Activated naive CD4-positive, alpha-beta T cell (primary cell): ENCODE measurements at places on chromosomes 7 and 10.

DNA sequence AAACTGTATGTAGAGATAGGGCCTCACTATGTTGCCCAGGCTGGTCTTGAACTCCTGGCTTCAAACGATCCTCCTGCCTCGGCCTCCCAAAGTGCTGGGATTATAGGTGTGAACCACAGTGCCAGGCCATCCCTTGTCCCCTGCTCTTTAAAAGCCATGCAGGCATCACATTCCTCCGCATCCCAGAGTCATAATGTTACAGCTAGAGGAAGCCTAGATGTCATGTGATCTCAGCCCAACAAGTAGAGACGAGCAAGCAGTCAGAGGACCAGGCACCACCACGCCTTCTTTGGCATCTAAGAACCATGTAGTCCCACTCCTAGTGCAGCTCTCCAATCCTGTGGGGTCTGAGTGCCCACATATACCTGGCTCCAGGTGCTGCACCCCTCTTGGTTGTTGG, 13.1 kb downstream of the PODXL start:
- DNase-seq = no peak

- no peak for DNase-seq
Observed at GRCh38 chr7:140639366-140640053, 1.1 kb downstream of the DENND2A start.

DNA sequence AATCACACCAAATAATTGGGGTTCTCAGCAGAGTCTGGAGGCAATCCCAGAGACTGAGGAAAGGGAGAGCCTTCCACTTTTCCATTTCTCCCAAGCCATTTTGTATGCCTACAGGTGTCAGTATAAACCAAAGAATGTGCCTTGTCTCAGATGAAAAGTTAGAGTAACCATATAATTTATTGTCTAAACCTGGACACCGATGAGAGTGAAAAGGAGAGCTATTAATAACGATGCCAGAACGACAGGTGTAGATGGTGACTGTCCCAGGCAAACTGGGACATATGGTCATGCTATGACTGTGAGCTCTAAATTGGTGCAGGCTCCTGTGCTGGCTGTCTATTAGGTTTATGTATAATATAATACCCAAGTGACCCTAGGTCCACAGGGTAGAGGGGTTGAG, 219.6 kb downstream of the ARHGAP12 start:
- no peak for DNase-seq

DNA sequence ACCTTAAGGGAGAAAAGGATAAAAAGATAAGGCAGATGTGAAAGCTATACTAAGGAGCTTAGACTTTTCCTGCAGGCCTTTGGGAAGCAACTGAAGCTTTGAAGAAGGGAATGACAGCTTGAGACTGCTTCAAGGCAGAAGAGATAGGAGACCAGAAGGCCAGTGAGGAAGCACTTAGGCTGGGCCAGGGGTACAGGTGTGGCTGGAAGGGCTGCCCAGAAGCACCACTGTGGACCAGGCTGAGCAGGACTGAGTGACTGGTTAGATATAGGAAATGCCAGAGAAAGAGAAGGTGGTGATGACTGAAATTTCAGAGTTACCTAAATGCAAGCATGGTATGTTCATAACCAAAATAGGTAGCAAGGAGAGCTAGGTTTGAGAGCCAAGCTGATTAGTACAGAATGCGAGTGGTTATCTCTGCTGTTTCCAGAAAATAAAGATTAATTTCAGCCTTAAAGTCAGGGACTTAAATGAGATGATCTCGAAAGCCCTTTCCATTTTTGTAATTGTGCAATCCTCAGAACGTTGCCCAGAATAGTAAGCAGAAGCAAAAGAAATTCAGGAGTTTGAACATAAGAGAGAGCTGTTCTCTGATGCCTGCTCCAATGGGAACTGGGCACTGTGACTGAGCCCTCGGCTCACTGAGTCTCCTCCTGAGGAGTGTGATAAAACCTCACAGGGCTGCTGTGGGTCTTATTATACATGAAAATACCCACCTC, 54.9 kb downstream of the MET start:
- no peak for DNase-seq

- DNase-seq = no peak
Observed at GRCh38 chr7:7861211-7861633, 107.4 kb upstream of the GLCCI1 start.

DNA sequence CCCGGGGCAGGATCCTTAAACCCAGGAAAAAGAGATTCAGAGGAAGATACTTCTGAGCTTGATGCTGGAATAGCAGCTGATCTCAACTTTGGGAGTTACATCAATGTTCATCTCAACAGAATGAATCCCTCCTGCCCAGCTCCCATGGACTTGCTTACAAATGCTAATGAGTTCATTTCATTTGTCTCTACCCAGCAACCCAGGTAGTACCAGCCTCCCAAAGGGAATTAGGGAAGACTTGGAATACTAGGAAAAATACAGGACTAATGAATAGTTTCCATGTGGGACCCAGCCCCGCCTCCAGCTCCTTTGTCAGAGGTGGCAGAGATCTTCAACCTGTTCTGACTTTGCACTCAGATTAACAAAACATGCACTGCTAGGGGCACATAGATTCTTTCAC, 22.1 kb upstream of the TCF7L2 start:
- no peak for DNase-seq

GRCh38 chr10:71473671-71474599, 77.2 kb downstream of the CDH23 start:
- no peak for DNase-seq

GRCh38 chr7:127699853-127700252, 47.9 kb downstream of the SND1 start:
- no peak for DNase-seq

DNA sequence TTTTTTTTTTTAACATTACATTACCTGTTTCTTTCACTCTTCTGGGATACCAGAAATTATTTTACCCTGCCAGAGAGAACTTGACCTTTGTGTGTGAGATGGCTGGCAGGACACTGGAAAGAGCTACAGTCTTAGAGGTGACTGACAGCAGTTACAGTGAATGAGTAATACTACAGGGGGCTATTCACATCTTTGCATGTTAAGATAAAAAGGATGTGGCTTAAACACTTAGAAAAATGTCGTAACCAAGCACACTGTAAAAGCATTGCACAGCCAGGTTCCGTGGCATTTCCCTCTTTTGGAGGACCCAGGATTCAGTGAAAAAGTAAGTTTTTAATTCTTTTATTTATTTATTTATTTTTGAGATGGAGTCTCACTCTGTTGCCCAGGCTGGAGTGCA, 18.8 kb upstream of the TBC1D12 start:
- DNase-seq = no peak

GRCh38 chr7:26787701-26788100, 76.7 kb downstream of the SKAP2 start:
- no peak for DNase-seq

DNA sequence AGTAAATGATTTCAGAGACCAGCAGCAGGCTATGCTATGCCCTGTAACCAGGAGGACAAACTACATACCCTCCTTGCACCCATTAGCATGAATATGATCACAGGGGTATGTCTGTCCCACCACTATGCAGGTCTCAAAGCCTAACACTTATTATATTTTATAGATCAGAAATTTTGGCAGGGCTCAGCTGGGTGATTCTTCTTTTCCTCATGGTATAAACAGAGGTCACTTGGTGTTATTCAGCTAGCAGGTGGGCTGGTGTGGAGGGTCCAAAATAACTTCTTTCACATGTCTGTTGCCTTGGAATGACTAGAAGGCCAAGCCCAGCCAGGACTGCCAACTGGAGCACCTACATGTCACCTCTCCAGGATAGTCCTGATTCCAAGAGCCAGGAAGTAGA, 252.9 kb downstream of the ARHGAP12 start:
- no peak for DNase-seq

DNA sequence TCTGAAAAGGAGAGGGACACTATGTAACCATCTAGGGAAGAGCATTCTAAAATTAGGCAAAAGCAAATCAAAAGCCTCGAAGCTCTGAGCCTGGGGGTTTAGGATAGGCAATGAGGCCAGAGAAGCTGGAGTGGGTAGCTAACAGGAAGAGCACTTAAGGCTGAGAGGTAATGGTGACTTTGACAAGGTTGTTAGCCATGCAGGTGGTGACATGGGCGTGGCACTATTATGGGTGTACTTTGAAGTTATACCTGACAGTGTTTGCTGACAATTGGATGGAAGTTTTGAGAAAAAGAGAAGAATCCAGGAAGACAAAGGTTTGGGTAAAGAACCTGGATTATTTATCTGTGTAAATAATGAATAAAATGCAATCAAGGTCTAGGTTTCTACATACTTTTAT, 383.0 kb upstream of the SEMA3C start:
- no peak for DNase-seq

- no peak for DNase-seq
Observed at GRCh38 chr7:85125651-85126131, 61.2 kb downstream of the SEMA3D start.

DNA sequence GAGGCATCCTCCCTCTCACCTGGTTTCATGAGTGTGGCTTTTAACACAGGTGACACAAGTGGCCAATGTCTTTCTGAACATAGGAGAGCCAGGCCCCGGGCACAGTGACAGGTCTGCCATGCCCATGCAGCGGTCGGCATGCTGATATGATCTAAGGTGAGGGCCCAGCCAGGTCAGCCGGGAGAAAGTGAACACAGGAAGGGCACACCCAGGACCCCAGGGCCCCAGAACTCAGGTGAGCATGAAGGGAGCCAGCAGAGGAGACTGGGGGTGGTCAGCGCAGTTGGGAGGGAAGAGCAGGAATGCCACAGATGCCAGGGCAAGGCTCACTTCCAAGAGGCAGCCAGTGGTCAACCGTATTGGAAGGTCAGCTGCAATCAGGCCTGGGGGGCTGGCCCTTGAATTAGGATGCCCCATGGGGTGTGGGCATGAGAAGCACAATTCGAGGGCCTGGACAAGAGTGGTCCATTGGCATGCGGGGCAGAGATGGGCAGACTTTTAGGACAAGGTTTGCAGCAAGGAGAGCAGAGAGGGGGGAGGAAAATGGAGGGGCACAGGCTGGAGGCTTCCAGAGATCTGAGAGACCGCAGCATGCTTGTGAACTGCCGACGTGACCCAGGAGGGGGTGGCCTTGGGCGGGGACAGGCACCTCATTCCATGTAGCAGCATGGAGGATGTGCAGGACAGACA, 3.9 kb upstream of the INPP5A start:
- no peak for DNase-seq
